ENCODE measurements at places on chromosomes 4 and X.

DNA sequence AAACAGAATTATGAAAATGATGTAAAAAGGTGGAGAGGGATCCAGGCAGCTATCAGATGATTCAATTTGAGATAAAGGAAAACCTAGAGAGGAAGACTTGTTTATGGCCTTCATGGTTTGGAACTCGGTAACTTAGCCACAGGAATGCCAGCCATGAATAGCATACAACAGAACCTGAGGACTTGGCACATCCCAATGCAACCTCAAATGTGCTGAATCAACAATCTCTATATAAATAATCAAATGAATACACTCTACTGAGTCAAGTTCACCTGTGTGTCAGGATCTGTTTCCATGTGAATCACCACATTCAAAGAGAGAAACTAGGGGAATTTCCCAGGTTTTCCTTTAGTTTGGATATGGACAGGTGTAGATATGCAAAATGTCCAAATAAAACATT lies 86.9 kb downstream of the MBNL3 start:
- DNase-seq, result no peak

DNA sequence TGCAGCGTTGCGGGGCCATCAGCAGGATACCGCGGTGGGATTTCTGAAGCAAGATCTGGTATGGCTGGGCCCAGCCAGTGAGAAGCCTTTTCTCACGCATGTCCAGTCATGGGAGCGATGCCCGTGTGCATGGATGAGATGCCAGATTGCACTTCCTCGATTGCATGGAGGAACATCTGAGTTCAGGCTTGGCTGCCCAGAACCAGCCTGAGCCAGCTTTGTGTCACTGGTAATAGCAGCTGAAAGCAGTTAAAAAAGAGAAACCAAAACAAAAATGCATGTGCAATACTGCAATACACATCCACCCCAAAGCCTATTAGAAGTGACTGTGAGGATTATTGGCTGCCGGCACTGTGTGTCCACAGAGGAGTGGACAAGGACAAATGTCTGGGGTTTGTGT lies 59.3 kb downstream of the PSAPL1 start:
- no peak for DNase-seq

- DNase-seq, result no peak
These were observed 97.0 kb upstream of the DGKK start for GRCh38 chrX:50567636-50568035.

DNA sequence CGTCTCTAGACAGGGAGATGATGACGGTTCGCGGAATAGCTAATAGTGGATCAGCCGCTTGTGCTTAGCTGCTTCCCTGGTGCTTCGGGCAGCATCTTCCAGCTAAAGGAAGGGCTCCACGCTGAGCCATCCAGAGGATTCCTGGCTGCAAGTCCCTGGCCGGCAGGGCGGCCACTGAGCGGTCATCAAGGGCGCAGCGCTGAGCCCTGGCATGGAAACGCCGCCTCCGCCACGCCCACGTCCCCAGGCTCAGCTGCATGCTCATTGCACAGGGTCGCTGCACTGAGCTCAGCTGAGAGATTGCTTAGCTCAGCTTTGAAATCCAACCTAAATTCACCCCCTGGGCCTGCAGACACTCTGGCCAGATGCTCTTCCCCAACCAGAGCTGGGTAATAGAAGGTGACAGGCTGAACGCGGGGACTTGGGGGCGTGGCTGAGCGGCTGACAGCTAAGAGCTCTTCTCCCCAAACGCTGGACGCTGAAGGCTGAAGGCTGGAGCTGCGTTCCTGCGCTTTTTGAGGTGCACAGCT lies 118.2 kb upstream of the KIT start:
- DNase-seq, result no peak

- no peak for DNase-seq
These were observed 953.6 kb upstream of the AGA start for GRCh38 chr4:178395798-178396197.

DNA sequence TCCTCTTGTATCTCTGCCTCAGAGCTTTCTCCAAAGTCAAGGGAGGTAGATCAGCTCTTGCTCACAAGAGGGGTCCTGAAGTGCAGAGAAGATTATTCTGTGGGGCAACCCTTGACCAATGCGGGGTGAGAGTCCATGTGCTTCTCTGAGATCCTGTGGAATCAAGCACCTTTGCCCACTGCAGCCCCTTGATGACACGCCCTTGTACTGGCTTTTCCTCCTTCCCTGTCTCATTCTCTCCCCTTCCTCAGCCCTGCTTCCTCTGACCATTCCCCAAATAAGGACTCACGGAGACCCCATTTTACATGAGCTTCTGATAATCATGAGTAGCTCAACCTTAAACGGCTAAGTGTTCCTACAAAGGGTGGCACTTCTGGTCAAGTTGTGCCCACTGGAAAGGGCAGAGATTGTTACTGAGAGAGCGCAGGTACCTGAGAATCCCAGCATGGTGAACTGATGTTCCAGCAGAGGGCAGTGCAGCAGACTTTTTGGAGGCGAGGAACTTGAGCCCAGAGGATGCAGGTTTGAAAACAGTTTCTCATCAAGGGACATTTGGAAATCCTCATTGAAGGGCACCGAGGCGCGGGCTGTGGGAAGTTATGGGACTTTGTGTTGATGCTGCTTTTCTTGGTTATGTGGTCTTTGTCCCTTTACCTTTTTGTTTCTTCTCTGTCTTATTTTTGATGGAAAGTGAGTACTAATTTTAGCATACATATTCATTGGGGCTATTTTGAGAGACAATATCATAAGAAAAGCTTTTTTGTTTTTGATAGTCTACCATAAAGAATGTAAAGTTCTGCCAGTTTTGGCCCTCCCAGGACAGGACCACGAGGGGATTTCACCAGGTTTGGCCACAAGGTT lies 201.3 kb downstream of the RBM46 start:
- no peak for DNase-seq

GRCh38 chr4:109410776-109411175 lies 22.8 kb upstream of the SEC24B start:
- DNase-seq, result no peak

GRCh38 chr4:162657966-162658365 lies 494.2 kb upstream of the FSTL5 start:
- no peak for DNase-seq

DNA sequence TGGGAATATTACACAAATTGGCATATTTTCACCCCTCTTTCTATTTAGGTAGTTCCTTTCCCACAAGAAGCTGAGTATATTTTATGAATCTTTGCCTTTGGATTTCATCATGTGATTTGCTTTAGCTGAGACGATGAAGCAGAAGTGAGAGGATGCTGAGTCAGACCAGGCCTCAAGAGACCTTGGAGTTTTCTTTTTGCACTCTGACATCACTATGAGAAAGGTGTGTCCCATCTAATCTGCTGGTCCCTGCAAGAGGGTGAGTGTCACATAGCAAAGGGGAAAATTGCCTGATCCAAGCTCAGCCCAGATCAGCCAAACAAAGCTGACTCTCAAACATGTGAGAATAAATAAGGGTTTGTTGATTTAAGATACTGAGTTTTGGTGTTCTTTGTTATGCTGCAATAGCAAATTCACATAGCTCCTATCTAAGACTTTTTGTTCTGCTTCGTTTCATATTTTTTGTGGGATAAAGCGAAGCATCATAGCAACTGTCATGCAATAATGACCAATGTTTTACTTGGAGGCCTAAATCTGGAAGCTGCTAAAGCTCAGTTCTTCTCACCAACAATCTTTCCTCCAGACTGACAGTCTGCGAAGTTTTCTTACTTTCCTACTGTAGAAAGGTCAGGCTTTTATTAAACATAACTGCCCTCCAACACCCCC lies 176.9 kb downstream of the PDHA2 start:
- DNase-seq, result no peak

GRCh38 chrX:30900227-30900626 lies 11.2 kb upstream of the TAB3 start:
- DNase-seq, result no peak

- no peak for DNase-seq
These were observed 106.7 kb upstream of the TTC29 start for GRCh38 chr4:147052361-147052760.

GRCh38 chr4:122041312-122041711 lies 89.5 kb upstream of the TRPC3 start:
- DNase-seq, result no peak

DNA sequence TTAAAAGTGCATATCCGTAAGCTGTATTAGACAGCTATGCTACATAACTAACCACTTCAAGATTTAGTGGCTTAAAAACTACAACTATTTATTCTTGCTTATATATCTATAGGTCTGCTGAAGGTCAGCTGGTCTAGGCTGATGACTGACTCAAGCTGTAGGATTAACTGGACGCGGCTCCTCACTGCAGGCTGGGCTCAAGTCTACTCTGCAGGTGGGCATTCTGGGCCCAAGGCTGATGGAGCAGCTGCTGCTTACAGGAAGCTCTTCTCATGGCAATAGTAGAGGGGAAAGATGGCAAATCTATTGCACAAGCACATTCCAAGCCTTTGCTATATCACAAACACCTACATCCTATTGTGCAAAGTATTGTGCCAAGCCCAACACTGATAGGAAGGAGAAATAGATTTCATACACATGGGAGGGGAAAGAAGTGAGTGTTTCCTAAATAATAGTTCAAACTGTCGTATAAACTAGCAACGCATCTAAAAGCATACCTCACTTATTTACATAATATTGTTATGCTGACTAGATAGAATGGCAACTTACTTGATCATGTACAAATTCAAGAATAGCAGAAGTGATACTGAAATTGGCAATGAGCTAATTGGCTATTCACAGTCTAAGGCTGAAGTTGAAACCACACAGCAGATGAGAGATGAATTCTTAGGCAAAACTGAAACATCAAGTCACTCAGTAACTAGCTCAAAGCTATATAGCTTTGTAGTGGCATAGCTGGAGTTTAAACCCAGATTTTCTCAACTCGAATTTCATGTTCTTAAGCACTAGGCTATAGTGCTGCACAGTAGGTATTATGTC lies 263.8 kb downstream of the NKX6-1 start:
- DNase-seq, result no peak

- no peak for DNase-seq
These were observed 68.3 kb upstream of the PRPS1 start for GRCh38 chrX:107560041-107560440.

- DNase-seq, result no peak
These were observed 37.7 kb upstream of the RAB33B start for GRCh38 chr4:139416073-139416673.

GRCh38 chr4:107248571-107248970 lies 212.5 kb upstream of the DKK2 start:
- DNase-seq, result no peak

DNA sequence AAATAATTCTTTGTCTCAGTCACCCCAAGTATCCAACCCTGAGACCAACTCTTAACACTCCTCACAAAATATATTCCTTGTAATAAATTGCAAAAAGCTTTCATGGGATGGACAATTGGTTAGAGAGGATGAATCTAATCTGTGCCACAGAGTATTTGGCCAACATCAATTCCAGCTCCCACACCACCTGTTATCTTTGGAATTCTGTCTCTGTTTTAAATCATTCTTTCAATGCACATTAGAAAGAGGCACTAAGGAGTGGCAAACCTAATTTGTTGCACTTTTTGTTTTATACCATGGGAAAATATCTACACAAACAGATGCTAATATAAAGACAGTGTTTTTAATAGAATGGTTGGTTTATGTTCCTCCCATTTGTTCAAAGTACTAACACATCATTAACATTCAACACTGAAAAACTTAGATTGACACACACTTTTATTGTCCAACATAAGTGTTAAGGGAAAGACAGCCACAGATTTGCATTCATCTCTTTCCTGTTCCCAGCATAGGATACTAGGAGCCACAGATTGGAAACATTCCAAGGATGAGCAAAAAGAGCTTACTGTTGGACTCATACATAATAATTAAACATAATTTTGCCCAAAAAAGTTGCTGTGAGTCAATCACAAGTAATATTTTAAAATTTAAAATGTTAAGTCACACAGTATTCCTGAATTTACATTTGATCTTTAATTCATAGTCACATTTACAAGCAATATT lies 116.4 kb downstream of the PPA2 start:
- no peak for DNase-seq

- DNase-seq, result no peak
These were observed 36.9 kb downstream of the WDR17 start for GRCh38 chr4:176102414-176103063.
